ENCODE measurements at places on chromosomes 12 and 14. TPM values are rescaled to one million over a fixed set of nuclear protein-coding genes. Genes with fewer than 3 reads are reported as not detected.

DNA sequence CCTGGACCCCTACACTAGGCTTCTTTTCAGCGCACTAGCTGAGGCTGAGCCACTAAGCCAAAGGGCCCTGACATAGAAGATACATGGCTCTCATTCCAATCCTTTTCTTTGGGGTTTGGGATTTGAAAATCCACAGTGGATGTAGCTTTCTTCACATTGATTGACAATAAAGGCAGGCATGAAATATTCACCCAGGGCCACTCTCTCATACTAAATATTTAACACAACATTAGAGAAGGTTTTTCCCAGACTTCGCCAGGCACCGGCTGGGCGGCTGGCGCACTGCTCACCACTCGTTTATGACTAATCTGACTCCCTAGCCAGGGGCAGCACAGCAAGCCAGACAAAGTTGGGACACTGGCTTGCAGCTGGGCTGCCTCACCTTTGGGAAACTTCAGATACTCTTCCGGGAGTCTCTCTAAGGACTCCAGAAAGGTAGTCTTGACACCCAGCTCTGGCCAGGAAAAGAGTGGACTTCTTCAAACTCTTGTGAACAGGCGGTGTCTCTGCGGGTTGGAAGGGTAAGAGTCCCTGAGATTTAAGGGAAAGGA lies 699 bp upstream of the HOXC11 start:
- no peak for DNase-seq

GRCh38 chr14:99230208-99231151 lies 41.5 kb downstream of the BCL11B start:
- no peak for DNase-seq

- DNase-seq, result peak; percentile 57
These were observed 920 bp downstream of the CDK17 start for GRCh38 chr12:96399120-96399918.

- no peak for DNase-seq
These were observed 22.7 kb upstream of the PPP2R5C start for GRCh38 chr14:101738703-101739320.

GRCh38 chr14:34680806-34681479 lies 33.5 kb downstream of the CFL2 start:
- DNase-seq, result no peak

DNA sequence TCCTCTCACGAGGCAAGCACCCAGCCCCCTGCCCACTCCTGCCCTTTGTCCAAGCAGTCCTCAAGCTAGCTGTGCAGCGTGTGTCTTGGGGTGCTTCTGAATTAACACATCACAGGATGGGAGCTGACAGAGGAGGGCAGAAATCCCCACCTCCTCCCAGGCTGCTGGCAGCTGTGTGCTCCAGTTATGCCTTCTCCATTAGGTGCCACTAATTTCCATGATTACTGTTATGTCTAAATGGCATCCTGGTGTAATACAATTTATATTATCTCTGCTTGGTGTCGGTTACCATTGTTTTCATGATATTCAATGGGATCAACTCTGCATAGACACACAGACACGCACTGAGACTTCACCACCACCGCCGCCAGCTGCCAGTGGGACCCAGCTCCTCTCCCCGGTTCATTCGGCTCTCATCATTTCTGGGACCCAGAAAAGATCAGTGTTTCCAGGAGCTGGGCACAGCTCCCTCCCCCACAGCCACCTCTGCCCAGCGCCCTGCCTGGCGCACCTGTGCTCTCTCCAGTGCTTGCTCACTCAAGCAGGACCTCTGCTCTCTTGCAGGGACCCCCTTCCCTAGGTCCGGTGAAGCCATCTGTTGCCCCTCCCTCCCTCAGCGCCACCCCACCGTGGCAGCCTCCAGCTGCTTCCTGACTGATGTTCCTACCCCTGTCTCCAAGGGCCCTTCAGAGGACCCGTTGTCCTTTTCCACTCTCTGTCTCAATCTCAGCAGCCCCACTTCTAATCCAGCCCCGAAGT lies 167.5 kb upstream of the FKBP4 start:
- no peak for DNase-seq

GRCh38 chr14:77654001-77654441 lies 37.6 kb upstream of the SPTLC2 start:
- no peak for DNase-seq

The BICD1 gene
- total RNA-seq, result 8.1 TPM

The GPRC5D gene
- not detected for total RNA-seq
